ENCODE measurements at places on chromosomes 7 and 10. TPM values are rescaled to one million over a fixed set of nuclear protein-coding genes. Genes with fewer than 3 reads are reported as not detected.
A peak's percentile ranks its signal among the peaks of the same experiment; 100 is the strongest.

DNA sequence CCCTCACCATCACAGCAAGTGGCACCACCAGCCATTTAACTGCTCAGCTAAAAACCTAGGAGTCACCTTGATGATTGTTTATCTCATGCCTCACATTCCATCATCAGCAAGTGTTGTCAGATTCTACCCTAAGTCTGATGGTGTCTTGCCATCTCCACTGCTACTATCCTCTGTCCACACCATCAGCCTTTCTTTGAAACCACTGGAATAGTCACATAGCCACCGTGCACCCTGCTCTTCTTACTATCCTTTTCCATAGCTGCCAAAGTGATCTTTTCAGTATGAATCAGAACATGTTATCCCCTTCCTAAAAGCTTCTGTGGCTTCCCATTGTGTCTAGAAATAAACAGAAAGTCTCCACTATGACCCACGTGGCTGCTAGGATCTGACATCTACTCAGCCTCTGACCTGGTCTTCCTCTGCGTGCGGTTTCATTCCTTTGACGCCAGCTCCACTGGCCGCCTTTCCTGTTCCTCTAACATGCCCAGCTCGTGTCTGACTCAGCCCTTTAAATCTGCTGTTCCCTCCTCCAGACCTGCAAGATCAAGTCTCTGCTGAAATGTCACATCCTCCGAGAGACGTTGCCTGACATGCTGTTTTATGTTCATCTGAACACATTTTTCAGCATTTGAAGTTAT, 16.5 kb upstream of the CHN2 start:
- DNase-seq, result no peak

GRCh38 chr10:63976538-63976937, 455.3 kb downstream of the REEP3 start:
- DNase-seq, result no peak

- DNase-seq, result no peak
Measured at GRCh38 chr7:12199363-12199762, 11.7 kb upstream of the TMEM106B start.

DNA sequence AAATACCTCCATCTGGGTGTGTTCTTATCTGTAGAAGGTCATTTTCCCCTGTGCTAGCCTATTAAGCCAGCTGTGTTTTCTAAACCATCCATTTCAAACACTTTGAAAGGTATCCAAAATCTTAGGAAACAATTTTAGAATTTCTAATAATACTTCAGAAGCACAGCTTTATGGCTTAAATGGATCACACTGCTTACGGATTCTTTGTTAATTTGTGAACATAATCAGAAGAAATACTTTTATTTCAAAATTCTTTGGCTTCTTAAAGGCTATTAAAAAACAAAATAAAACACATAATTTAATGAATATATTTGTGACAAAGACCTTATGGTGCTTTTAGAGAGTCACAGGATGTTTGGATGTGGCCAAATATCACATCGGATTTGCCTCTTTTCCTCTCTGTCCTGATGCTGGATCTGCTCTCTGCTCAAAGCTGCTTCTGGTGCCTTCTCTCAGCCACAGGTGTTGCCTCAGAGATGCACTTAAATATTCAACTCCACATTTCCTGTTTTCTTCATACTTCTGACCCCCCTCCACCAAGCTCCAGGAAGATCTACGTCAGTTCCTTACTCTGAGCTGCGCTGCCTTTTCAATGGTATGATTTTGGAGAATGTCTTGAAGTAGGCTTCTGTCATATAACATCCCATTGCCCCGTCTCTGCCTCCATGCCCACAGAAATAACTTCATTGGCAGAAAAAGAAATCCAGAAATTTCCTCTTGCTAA, 230.6 kb downstream of the MLLT10 start:
- DNase-seq, result no peak

DNA sequence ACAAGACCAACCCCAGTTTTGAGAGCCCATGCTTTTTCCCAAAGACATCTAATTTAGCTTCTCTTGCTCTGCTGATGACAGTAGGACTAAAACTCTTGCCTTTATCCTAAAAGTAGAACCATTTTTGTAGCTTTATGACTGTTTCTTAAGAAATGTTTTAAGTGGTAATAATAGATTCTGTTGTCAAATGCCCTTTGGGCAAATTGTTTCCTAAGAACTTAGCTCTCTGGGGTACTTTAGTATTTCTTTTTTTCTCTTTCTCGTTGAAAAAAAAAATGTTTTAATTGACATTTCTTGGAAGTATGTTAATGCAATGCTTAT, 157.4 kb downstream of the ARID5B start:
- DNase-seq, result no peak

DNA sequence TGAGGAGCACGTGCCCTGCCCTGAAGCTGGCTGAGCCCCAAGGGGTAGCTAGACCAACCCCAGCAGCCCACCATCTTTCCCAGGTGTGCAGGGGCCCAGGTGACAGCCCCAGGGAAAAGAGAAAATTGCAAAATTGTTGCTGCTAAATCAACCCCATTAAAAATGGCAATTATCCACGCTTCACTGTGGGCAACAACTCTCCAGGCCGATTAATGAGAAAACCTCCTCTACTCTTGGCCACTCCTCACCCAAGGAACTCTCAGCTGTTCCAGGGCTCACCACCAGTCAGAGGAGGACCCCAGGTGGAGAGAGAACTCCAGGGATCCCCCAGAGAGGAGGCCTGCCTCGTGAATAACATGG, 516.1 kb upstream of the MGMT start:
- DNase-seq, result no peak

- DNase-seq, result peak; percentile 69
Measured at GRCh38 chr7:43648473-43649406, 65.8 kb downstream of the STK17A start.

- no peak for DNase-seq
Measured at GRCh38 chr10:73816917-73817729, 5.7 kb upstream of the NDST2 start.

GRCh38 chr7:43721193-43721806, 8.0 kb downstream of the COA1 start:
- DNase-seq, result no peak

DNA sequence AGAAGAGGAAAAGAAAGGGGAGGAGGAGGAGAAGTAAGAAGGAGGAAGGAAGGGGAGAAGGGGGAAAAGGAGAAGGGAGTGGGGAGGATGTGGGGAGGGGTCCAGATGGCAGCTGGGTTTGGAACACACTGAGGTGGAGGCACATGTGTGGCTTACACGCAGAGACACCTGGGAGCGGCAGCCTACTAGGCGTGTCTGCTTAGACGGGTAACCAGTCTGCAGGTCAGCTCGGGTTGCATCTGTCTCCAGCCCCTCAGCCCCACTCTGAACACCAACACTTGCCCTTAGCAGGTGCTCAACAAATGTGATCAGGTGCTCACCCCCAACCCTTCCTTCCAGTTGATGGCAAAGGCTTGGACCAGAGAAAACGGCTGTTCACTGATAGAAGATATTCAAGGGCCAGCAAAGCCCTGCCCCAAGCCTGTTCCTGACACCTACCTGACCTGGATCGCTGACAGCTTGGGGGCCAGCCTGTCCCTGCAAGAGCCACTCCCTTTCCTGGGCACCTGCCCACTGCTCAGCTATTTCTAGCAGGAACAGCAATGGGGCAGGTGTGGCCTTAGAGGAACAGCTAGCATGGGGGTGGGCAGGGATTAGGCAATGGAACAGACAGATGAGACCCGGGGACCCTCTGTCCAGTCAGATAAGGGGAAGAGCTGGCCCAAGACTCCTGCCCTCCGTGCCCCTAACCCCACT, 70.5 kb downstream of the SH3PXD2A start:
- no peak for DNase-seq

- DNase-seq, result peak; percentile 88
Measured at GRCh38 chr7:48084727-48085432, 4.2 kb upstream of the UPP1 start.

DNA sequence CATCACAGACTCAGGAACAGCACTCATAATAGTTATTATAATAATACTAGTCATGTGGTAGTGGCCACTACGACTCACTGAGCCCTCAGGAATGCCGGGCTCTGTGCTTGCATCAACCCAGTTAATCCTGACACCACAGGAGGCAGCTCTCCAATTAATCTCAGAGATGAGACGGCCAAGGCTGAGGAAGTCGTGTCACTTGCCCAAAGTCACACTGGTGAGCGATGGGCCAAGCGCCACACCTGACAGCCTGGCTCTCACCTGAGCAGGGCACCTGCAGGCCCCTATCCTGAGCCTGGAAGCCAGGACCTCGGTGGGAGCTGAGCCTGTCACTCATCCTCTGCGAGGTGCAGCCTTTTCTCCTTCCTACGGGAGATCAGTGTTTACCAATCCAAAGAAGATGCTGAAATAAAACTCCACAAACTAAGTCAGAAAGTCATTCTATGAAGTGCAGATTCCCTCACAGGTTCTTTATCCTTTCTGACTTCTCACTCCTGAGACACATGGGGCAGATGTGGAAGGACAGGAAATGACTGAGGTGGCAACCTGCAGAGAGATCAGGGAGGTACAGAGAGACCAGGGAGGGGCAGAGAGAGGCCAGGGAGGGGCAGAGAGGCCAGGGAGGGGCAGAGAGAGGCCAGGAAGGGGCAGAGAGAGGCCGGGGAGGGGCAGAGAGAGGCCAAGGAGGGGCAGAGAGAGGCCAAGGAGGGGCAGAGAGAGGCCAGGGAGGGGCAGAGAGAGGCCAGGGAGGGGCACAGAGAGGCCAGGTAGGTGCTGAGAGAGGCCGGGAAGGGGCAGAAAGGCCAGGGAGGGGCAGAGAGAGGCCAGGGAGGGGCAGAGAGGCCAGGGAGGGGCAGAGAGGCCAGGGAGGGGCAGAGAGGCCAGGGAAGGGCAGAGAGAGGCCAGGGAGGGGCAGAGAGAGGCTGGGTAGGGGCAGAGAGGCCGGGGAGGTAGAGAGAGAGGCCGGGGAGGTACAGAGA, 38.5 kb downstream of the VIPR2 start:
- no peak for DNase-seq

DNA sequence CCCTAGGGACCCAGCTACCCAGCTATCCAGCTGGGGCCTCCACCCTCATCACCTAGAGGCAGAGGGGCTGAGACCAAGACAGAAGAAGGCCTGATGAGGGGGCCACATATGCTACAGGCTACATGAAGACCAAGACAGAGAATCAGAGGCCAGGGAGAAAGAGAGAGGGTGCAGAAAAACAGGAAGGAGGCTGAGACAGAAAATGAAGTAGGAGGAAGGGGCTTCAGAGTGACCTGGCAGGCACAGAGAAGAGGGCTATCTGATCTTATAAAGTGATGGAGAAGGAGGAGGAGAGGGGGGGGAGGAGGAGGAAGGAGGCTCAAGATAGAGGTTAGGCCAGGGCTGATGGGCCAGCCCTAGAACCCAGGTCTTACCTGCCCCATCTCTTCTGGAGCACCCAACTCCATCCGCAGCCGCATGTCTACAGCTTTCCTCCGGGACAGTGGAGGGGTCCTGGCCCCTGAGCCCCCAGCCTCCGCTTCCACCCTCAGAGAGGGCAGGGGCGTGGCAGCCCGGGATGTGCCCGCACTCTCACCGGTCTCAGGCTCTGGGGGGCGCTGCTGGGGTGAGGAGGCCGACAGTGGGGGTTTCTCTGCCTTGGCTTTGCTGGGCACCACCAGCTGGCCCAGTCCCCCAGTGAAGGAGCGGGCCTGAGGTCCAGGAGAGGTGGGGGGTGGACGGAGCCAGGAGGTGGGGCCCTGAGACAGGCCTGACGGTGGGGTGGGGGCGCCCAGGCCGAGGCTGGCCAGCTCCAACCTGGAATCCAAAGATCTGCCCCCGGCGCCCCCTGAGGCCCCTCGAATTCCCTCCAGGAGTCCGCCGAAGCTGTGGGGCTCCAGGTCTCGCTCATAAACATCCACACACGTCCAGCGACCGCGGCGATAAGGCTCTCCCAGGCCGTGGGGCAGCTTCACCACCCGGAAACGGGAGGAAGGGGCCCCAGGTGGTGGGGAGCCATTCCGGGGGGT, 1.8 kb downstream of the TSC22D4 start:
- DNase-seq, result no peak

- DNase-seq, result no peak
Measured at GRCh38 chr7:128383776-128384175, 22.3 kb upstream of the PRRT4 start.

DNA sequence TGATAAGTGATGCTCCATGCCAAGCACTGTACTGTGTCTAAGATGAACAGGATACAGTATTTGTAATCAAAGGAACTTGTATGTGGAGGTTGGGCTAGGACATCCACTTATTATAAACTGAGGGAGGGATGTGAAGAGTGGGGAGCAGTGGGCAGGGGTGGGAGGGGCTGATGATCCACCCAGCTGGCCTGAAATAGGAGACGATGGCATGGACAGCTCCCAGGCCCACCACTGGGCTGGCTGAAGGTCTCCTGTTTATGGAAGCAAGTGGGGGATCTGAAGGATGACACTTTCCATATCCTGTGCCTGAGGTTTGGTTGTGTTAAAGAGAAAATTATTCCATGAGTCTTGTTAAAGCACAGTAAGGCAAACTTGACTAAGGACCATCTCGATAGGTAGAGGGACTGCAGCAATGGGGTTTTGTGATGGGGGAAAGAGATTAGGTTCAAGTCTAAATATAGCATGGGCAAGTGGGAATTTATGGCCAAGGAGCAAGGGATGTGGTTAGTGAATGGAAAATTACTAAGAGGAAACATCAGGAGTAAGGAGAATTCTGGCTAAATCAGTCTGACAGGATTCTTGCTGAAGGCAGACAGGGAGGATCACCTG, 124.6 kb downstream of the CCNY start:
- no peak for DNase-seq

- no peak for DNase-seq
Measured at GRCh38 chr7:112022128-112022527, 184.1 kb downstream of the DOCK4 start.

GRCh38 chr7:112296432-112296831, 89.9 kb downstream of the ZNF277 start:
- DNase-seq, result no peak

- no peak for DNase-seq
Measured at GRCh38 chr7:159035571-159036073, 109.0 kb downstream of the VIPR2 start.

GRCh38 chr7:106064771-106065574, 47.1 kb downstream of the SYPL1 start:
- peak; percentile 70 for DNase-seq

- peak; percentile 26 for DNase-seq
Measured at GRCh38 chr7:79176859-79177477, 276.5 kb downstream of the MAGI2 start.

Gene ITIH5
- polyA plus RNA-seq, result 0.11 TPM

Gene CUL1
- 47.7 TPM for polyA plus RNA-seq

Gene PVRIG
- polyA plus RNA-seq, result not detected

Gene RELN
- polyA plus RNA-seq, result 7.6 TPM

Gene STRIP2
- 1.7 TPM for polyA plus RNA-seq

Gene PTEN
- 68.7 TPM for polyA plus RNA-seq

Gene NKX1-2
- polyA plus RNA-seq, result not detected

Gene KCP
- polyA plus RNA-seq, result 0.04 TPM

Gene ZPBP
- polyA plus RNA-seq, result not detected

Gene LIPF
- not detected for polyA plus RNA-seq

Gene POLR3A
- 16.3 TPM for polyA plus RNA-seq

Gene ZP3
- polyA plus RNA-seq, result 0.63 TPM

All from AG04450 (cell line).